ENCODE measurements at places on chromosomes 4 and X.

DNA sequence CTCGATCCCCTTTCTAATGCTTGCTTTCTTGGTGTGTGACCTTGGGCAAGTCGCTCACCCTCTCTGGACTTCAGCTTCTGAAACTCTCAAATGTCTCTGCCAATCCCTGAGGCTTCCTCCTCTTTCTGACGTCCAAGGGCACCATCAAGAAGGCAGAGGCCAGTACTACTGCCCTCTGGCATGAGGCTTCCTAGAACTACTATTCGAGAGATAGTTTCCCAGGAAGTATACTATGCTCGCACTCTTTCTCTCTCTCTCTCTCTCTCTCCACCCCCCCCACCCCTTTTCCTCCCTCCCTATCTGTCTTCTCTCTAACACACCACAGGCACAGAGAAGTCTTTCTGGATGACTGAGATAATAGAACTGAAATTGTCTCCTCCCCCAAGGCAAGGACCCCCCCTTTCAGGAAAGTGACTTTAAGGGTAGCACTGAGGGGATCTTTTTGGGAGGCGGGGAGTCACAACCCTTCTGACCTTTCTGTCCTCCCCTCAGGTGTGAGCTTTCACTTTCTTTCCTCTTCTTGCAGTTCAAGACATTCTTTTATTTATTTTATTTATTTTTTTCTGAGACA, 20.0 kb upstream of the BCOR start:
- DNase-seq = no peak

DNA sequence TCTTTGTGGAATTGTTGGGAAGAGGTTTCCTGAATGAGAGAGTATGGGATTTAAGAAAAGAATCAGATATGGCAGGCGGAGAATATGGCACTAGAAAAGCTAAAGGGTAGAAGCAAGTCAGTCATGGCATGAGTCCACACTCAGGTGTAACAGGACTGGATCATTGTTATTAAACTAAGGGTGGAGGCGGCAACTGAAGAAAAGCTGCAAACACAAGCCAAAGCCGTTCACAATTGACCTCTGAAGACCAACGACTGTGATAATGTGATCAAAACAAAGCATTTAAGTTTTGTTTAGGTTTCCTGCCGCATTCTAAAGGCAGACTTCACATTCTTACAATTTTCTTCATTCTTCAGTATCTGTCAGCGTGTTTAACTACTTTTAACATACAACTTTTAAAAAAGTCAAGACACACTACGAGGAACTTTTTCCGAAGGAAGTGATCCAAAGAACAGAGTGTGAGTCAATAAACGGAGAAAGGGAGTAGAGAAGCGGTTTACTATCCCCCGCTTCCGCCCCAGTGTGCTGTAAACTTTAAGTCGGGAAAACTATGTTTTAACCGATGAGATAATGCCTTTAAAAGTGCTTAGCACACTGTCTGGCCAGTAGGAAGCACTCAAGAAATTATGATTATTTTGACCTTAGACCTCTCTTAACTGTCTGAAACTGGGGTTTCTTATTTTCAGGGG, 909 bp upstream of the SLAIN2 start:
- peak; percentile 26 for DNase-seq

DNA sequence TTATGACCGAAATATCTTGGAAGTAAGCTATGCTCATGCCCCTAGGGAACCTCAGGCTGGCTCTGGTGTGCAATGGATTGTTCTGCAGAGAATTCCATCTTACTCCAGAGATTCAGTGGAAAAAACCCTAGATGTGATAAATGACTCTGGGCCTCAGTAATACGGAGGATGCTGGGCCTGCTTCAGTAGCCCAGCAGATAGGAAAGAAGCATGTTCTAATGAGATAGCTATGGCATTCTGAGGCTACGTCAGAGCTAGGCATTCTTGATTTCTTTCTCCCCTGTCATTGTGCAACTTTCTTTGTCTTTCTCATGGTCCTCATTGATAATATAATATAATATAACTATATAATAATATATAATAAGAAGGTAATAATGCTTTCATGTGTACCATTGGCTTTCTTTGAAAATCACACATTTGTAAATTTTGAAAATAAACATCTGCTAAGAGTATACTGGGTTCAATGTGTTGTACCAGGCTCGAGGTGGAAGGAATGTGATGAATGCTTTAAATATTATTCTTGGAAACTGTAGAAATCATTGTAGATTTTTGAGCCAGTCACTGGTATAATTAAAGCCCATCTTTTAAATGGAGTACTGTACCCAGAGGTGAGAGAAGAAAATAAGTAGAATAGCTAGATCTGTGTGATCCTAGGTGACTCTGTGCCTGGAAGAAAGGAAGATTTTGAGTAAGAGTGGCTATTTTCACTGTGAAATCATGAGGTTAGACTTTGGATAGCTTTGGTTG, 152.0 kb downstream of the IL15 start:
- DNase-seq = no peak

GRCh38 chr4:147651563-147651962, 32.4 kb downstream of the PRMT9 start:
- DNase-seq = no peak

- no peak for DNase-seq
Measured at GRCh38 chr4:75662626-75663025, 10.6 kb downstream of the G3BP2 start.

DNA sequence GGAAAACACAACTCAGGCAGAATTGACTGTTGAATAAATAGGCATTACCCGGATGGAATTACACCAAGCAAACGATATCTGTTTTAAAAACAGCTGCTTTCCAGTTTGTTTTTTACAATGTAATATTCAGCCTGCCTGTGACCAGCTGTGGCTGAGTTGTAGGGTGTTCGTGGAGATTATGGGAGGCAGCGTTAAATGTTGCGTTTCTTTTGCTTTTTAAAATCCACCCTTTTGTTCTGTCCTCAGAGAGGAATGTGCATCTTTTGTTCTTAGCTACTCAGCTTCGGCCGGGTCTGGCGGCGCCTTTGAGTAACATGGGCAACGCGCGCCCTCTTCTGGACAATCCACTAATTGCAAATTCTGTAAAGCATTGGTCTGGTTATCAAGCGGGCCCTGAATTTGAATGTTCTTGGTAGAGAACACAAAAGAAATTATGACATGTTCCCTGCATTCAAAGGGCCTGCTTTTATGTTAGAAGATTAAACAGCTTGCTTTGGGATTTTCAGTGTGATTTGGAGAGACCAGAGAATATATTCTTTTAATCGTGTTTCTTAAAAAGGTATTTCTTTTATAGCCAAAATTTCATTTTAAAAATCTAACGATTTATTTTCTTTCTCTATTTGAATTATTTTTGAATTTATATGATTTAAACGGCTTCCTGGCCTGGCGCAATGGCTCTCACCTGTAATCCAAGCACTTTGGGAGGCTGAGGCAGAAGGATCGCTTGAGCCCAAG, 76.3 kb upstream of the TRIM2 start:
- peak; percentile 96 for DNase-seq

DNA sequence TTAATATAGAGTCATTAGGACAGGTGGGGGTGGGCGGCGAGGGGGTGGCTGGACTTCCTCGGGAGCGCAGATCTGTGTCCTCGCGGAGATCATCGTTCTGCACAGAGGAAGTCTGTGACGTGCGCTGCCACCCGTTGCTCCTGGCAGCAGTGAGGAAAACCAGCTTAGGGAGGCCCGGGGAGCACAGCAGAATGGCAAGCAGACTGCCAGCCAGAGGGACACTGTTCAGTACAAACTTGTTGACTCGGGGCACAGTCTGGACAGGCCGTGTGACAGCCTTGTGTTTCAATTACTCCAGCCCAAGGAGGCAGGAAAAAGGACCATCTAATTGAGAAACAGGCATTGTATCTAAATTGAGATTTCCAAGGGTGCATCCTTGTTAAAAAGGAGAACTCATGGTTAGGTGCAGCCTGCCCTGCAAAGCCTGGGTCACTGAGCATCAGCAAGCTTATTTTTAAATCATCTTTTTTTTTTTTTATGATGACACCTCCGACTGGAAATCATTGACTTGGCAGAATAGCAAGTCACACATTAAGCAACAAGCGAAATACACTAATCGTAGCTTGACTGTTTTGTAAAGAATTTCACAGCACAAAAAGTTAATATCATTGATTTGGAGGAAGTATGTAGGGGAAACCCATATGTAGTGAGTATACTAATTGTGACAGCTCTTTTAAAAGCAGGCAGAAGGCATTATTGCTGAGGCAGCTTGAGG, 512.0 kb upstream of the FAT1 start:
- peak; percentile 44 for DNase-seq

DNA sequence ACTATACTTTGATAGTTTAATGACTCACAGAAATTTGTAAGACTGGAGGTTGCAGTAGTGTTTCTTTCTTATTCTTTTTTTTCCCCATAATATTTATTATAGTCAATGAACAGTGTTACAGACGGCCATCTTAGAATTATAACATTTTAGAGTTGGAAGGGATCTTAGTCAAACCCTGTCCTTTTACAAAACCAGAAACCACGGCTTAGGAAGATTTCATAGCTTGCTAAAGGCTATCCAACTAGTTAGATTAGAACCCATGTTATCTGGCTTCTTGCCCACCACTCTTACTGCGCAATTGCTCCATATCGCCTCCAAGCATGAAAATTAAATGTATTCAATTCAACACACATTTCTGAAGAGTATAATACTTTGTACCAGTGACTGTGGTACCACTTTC, 1.1 kb downstream of the XIAP start:
- peak; percentile 32 for DNase-seq

DNA sequence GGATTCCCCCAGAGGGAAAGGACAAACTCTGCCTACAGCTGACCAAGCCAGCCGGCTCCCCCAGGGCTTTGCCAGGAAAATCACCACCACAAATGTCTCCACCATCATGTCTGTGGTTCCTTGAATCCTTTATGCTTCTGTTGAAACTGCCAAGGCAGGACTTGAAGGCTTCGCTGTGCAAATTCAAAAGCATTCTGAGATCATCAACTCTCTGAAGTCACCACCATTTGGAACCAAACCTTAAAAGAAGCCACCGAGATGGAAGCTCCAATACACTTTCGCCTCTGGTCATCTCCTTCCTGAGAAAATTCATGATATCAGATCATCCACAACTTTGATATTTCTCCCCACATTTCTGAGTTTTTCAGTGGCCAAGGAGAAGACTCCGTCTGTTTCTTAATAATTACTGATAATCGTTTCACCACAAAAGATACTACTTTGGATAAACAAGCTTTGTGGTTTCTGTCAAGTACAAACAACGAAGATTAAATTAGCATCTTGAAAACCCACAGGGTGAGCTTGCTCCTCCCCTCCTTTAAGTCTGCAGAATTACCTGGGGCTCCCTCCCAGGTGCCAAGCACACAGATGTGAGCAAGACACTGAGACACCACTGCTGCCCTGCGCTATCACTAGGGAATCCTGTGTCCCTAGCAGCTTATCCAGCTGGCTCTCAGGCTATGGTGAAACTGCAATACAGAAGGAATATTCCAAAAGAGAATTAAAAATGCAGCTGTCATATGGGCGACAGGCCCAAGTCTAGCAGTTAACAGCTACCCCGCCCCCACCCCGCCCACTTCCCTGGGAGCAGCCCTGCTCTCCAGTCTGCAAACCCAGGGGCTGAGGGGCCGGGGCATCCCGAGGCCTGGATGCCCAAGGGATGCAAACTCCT, 125.0 kb upstream of the TBL1X start:
- DNase-seq = no peak

GRCh38 chr4:98864560-98864959, 64.4 kb downstream of the EIF4E start:
- no peak for DNase-seq

GRCh38 chr4:16969696-16970135, 71.3 kb upstream of the LDB2 start:
- no peak for DNase-seq

DNA sequence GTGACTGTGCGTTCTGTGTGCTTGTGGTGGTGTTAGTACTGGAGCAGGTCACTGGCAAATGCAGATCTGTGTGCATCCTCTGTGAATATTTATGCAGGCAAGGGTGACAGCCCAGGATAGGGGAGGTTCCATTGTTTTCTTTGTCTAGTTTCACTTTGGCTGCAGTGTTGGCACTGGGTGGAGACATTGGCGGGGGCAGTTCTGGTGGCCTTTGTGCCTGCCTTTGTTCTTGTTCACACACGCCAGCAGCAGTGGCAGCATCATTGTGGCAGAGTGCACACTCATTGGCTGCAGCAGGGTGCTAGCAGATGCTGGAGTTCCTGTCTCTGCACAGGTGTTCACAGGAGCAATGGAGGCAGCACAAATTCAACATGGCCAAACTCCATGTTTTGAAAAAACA, 495.3 kb downstream of the UBE2NL start:
- no peak for DNase-seq

DNA sequence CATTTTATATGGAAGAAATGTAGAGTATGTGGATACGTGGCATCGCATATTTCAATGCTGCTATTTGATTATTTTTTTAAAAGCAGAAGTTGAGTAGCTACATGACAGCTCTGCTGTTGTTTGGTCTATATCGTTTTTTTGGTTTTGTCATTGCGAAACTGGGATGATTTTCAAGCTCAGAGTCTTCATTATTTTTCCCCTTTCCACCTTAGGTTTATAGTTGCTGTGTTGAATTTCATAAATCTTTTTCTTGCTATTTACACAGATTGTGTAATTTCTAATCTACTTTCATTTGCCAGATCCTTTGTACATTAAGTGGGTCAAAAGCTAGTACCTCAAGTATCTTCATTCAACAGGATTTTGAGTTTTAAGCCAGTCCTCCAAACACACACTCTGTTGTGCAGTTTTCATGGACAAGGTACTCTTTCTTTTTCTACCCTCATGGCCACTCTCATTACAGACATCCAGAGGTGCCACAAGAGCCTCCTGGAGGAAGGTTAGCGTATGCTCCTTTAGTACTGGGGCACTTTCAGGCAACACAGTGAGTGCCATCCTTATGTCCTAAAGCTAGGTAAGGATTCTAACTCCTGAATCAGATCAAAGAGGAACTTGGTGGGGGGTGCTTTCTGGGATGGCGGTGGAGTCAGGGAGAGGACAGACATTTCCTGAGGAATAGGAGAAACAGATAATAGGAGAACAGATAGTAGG, 123.2 kb downstream of the FHIP1A start:
- DNase-seq = no peak

DNA sequence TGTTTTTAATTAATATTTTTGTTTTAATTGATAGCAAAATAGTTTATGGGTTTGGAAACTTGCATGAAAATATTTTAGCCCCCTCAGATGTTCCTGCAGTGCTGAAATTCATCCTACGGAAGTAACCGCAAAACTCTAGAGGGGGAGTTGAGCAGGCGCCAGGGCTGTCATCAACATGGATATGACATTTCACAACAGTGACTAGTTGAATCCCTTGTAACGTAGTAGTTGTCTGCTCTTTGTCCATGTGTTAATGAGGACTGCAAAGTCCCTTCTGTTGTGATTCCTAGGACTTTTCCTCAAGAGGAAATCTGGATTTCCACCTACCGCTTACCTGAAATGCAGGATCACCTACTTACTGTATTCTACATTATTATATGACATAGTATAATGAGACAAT, 40.4 kb downstream of the MAP7D3 start:
- DNase-seq = no peak

DNA sequence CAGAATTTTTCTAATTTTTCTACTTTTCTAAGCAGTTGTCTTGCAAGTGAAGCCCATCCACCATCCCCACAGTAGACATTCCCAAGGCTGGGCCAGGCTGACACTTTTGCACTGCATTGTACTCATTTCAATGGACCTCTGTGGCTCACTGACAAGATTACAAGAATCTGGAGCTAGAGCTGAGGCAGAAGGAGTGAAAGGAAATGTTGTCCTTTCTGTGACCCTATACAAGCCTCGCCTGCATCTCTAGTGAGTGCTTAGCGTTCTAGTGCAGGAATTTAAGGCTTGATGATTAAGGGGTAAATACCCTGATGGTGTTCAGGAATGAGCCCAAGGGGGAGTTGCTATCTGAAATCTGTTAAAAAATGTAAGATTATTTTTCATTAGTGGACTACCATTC, 6.3 kb downstream of the MAGED1 start:
- DNase-seq = no peak

All from pons (tissue), 1 donor.